ENCODE measurements at places on chromosomes 12 and 14. TPM values are rescaled to one million over a fixed set of nuclear protein-coding genes. Genes with fewer than 3 reads are reported as not detected.

KCNA5 gene
- 0.77 TPM for total RNA-seq

GRCh38 chr14:33754261-33754660 lies 196.6 kb downstream of the EGLN3 start:
- no peak for DNase-seq

- no peak for DNase-seq
These were observed 443.0 kb downstream of the RAD51B start for GRCh38 chr14:68262567-68262966.

DNA sequence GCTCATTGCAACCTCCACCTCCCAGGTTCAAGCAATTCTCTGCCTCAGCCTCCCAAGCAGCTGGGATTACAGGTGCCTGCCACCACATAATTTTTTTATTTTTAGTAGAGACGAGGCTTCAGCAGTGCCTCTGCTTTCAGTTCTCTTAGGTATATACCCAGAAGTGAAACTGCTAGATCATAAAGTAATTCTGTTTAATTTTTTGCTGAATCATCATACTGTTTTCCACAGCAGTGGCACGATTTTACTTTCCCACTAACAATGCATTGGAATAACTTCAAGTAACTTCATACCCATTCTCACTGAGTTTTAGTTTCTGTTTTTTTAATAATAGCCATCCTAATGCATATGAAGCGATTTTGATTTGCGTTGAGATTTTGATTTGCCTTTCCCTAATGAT lies 148.0 kb upstream of the G2E3 start:
- DNase-seq = no peak

DNA sequence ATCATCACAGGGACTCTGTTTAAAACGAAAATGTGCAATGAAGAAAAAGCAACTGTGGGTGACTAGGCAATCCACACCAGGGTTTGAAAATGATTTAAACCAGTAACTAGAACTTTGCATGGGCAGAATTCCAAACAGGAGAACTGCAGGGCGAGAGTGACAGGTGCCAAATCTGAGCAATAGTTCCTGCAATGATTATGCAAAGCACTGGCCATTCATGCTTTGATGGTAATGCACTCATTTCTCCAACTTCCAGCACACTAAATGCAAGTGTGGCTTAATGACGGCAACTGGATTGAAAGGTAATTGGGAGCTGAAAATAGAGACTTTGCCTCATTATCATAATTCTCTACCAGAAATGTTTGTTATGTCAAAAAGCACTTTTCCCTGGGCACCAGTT lies 140.5 kb upstream of the TMCC3 start:
- DNase-seq = no peak

C14orf180 gene
- total RNA-seq = not detected

DNA sequence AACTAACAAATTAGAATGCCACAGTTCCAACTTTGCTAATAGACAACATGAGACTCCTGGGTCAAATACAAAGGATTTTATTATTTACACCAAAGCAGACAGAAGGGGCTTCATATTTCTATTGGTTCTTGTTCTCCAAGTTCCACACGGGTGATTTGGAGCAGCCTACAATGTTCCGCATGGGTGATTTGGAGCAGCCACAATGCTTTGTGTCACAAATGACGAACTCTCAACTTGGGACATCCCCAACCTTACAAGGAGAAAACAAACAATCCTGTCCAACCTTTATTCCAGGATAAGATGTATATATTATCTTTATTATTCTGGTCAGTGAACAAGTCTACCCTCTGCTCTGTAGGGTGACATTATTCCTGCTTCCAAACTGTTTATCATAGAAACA lies 694.3 kb upstream of the MGAT4C start:
- DNase-seq = no peak

GRCh38 chr12:121894633-121895032 lies 6.0 kb downstream of the PSMD9 start:
- DNase-seq = no peak

CLEC12A gene
- 25.8 TPM for total RNA-seq

- DNase-seq = no peak
These were observed 791.2 kb downstream of the FLRT2 start for GRCh38 chr14:86321151-86321550.

CPM gene
- total RNA-seq = 78.1 TPM

- no peak for DNase-seq
These were observed 8.8 kb downstream of the PPP4R3A start for GRCh38 chr14:91501348-91501747.

- DNase-seq = peak; percentile 93
These were observed 16.7 kb downstream of the KMT2D start for GRCh38 chr12:49043856-49044258.

HOXC4 gene
- 0.72 TPM for total RNA-seq
